ENCODE measurements at places on chromosomes 12 and 14. TPM values are rescaled to one million over a fixed set of nuclear protein-coding genes. Genes with fewer than 3 reads are reported as not detected.

The VWF gene
- total RNA-seq: 2,070 TPM

The MYH6 gene
- not detected for total RNA-seq

The SYNE3 gene
- total RNA-seq: 12.7 TPM

The ANKS1B gene
- 0.65 TPM for total RNA-seq

The HOXC13 gene
- total RNA-seq: not detected

The HRK gene
- not detected for total RNA-seq

The SLC7A8 gene
- total RNA-seq: 0.33 TPM

The EGLN3 gene
- 5.2 TPM for total RNA-seq

The SYT1 gene
- total RNA-seq: 2.9 TPM

The C12orf42 gene
- not detected for total RNA-seq

The EXD2 gene
- 20.9 TPM for total RNA-seq

The TBX3 gene
- total RNA-seq: 1.8 TPM

The CLEC2A gene
- not detected for total RNA-seq

The CEP170B gene
- 26.4 TPM for total RNA-seq

The TTC5 gene
- 19.3 TPM for total RNA-seq

The CHST11 gene
- 6.2 TPM for total RNA-seq

The PHETA1 gene
- total RNA-seq: 14.8 TPM

The KRT71 gene
- total RNA-seq: not detected

The GDF3 gene
- total RNA-seq: 0.96 TPM

The RNASE3 gene
- not detected for total RNA-seq

The NANOG gene
- total RNA-seq: not detected

The COX8C gene
- not detected for total RNA-seq

The PFKM gene
- total RNA-seq: 58.7 TPM

The PCED1B gene
- 0.38 TPM for total RNA-seq

The PRPH gene
- not detected for total RNA-seq

The MIPOL1 gene
- total RNA-seq: 19.6 TPM

The LRRC10 gene
- not detected for total RNA-seq

The OASL gene
- 0.19 TPM for total RNA-seq

The FAIM2 gene
- not detected for total RNA-seq

The SLC38A1 gene
- total RNA-seq: 201 TPM

The MYRFL gene
- total RNA-seq: under 0.01 TPM

The IFNG gene
- total RNA-seq: not detected
